Non-pigmented ciliary epithelial cell (primary cell): ENCODE measurements at places on chromosomes 1 and 21.

DNA sequence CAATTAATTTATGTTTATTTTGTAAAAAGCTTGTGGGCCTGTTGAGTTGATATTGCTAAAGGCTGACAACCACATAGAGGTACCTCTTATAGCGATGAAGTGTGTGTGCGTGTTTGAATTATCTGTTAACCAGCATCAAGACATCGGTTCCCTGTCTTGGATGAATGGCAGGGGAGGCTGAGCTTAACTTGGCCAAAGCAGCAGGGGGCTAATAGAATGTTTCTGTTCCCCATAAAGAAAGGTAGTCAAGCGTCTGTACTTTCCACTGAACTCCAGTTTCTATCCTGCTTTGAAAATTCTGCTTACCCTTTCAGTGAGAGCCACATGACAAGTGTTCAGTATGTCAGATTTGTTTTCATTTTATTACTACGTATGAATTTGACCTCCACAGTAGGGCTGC, 63.0 kb downstream of the ROR1 start:
- DNase-seq, result no peak

DNA sequence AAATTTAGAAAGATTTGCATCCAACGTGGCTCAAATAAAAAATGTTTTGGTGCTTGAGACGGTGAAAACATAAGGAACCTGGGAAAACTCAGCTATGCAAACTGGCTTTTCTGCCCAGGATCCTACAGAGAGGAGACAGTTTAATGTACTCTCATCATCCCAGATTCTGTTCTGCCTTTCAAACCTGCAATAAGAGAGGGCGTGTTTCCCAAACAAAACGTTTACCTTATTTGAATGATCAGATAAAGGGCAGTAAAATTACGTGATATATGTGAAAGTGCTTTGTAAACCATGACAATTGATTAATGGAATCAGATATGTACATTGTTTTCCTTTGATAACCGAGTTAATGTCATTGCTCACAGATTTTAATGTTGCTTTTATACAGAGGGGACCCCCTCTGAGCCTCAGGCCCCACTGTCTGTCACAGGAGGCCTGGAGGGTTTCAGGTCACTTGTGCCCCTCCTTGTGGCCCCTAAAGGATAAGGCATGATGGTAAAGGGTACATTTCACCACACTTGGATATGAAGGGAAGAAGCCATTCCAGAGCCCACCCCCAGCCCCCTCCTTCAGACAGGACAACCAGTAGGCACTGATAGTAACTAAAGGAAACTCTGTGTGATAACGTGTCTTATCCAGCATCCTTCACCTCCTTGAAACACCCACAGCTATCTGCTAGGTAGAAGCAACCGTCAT, 157.6 kb downstream of the EDEM3 start:
- no peak for DNase-seq

GRCh38 chr1:161071886-161072371, 2.2 kb upstream of the ARHGAP30 start:
- no peak for DNase-seq

DNA sequence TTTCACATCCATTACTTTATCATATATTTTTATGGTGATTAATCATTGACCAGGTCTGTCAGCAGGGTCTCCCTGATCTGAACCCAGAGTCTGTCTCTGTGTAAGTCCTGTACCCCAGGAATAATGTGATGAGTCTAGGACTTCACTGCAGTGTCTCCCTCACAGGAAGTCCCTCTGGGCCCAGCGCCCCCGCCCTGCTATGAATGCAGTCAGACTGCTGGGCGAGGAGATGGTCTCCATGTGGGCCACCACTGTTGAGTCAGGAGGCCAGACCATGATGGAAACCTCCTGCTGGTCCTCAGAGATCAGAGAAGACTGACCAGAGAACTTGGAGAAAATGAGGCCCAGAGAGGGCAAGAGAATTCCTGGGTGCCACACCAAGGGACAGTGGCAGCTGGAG, 9.5 kb downstream of the TMEM222 start:
- no peak for DNase-seq

GRCh38 chr1:17741052-17741451, 14.1 kb upstream of the ACTL8 start:
- no peak for DNase-seq

- DNase-seq, result no peak
Observed at GRCh38 chr21:15870819-15871218, 141.0 kb downstream of the USP25 start.

DNA sequence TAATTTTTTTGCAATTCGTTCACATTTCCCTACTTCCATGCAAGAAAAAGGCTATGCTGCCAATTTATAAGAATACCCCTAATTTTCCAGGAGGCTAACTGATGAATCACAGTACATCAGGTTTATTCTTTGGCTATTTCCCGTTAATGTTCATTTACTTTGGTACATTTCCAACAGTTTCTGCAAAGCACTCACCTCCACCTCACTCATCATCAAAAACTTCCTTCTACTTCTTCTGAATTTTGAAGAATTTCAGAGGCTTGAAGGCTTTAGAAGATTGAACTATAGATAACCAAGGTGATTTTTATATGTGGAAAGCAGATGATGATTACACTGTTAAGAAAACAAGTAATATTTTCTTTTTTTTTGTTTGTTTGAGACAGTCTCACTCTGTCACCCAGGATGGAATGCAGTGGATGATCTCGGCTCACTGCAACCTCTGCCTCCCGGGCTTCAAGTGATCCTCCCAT, 60.5 kb upstream of the HP1BP3 start:
- peak; percentile 34 for DNase-seq

- no peak for DNase-seq
Observed at GRCh38 chr1:10957133-10957532, 55.3 kb upstream of the TARDBP start.

- DNase-seq, result no peak
Observed at GRCh38 chr1:168362991-168363390, 82.3 kb downstream of the TBX19 start.

DNA sequence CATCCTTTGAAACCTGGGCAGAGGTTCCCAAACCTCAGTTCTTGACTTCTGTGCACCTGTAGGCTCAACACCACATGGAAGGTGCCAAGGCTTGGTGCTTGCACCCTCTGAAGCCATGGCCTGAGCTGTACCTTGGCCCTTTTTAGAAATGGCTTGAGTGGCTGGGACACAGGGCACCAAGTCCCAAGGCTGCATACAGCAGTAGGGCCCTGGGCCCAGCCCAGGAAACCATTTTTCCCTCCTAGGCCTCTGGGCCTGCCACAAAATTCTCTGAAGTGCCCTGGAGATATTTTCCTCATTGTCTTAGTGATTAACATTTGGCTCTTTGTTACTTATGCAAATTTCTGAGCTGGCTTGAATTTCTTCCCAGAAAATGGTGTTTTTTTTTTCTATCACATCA, 65.6 kb upstream of the ACTRT2 start:
- DNase-seq, result no peak

GRCh38 chr1:7128293-7128692, 343.0 kb downstream of the CAMTA1 start:
- no peak for DNase-seq

GRCh38 chr1:87329051-87329525, 408 bp downstream of the LMO4 start:
- DNase-seq, result no peak

GRCh38 chr1:93615582-93616150, 66.0 kb downstream of the BCAR3 start:
- peak; percentile 60 for DNase-seq

GRCh38 chr1:50208756-50209155, 100.0 kb downstream of the ELAVL4 start:
- DNase-seq, result no peak

DNA sequence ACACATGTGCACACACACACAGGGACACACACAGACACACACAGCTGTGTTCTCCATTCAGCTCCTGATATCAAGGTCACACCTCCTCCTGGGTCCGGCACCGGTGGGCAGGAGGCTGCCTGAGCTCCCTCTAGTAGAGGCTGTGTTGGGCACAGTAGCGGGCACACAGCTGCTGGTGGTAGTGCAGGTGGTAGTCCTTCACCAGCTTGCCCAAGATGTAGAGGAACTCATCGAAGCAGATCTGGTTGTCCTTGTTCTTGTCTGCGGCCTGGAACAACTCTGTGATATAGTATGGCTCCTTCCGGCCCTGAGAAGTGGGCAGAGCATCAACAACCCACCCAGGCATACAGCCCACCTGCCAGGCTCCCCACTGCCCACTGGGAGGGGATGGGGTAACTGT, 5.6 kb upstream of the S100A8 start:
- DNase-seq, result no peak

- DNase-seq, result no peak
Observed at GRCh38 chr1:114021665-114022099, 42.4 kb downstream of the OLFML3 start.

- DNase-seq, result no peak
Observed at GRCh38 chr1:102858695-102859094, 249.6 kb downstream of the COL11A1 start.
